Endothelial cell (in vitro differentiated cells): ENCODE measurements at places on chromosomes 4 and X.
A peak's percentile ranks its signal among the peaks of the same experiment; 100 is the strongest.

DNA sequence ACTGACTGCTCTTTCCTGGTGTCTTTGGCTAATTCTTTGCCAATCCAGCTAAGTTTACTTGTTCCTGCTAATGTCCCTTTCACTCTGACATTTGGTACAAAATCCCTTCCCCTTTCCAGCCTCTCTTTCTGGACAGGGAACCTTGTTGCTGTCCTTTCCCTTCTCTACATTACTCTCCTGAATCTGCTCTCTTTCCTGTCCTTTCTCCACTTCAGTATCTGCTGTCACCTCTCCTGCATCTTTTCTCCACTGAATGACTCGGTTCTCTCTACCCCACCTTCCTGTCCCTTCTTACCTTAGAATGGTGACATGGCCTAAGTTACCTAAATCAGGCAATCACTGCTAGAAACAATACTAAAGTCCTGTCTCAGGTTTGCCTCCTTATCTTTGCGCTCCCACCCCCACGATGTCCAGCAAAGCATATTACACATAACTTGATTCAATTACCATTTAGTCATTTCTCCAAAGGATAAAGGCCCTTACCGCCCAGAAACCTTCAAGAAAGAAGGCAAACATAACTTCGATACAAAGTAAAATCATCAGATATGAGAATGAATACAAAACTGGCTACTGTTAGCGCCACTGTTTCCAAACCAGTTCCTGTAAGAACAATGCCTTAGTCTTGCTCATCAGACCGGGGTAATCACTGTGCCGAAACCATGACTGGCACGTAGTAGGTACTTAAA is 890 bp downstream of the BOD1L1 start:
- DNase-seq: no peak

DNA sequence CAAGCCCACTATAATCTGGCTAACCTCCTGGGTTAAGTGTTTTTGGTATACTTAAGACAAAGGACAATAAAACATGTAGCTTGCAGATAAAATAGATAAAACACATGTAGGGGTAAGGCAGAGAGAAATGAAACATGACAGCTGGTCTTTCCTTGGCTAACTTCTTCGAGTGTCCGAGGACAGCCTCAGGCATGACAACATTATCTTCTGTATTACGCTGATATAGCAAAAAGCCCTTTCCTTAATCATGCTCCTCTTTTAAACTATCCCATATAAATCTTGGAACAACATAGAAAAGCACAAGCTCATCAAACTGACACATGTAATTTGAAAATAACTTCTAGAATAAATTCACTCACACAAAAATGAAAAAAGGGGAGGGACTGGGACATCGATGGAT is 91.1 kb downstream of the SEL1L3 start:
- DNase-seq: no peak

- peak; percentile 76 for DNase-seq
Measured at GRCh38 chr4:168585168-168586091, 88.6 kb downstream of the PALLD start.

GRCh38 chr4:87624698-87625097 is 16.4 kb downstream of the DSPP start:
- DNase-seq: no peak

DNA sequence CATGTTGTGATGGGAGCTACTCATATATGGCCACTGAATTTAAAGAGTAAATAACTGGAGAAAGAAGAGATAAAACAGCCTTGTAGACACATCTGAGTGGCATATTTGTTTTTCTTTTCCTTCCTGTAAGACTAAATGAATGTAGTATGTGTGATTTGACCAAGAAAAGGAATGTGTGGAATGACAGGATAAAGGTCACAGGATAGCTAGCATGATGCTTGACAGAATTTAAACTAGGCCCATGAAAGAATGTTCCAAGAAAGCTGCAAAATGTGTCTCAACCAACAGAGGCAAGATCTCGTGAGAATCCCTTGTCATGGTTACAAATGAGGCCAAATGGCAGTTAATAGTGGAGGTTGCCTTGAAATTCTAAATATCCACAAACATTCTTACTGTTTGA is 137.0 kb downstream of the KCNIP4 start:
- DNase-seq: no peak

GRCh38 chrX:123833387-123833786 is 26.5 kb upstream of the XIAP start:
- peak; percentile 53 for DNase-seq

GRCh38 chr4:1241466-1241935 is 7.4 kb downstream of the CTBP1 start:
- no peak for DNase-seq

- no peak for DNase-seq
Measured at GRCh38 chr4:32002037-32002747, 1282.0 kb downstream of the PCDH7 start.

GRCh38 chr4:112515198-112516065 is 548 bp downstream of the NEUROG2 start:
- DNase-seq: peak; percentile 51

DNA sequence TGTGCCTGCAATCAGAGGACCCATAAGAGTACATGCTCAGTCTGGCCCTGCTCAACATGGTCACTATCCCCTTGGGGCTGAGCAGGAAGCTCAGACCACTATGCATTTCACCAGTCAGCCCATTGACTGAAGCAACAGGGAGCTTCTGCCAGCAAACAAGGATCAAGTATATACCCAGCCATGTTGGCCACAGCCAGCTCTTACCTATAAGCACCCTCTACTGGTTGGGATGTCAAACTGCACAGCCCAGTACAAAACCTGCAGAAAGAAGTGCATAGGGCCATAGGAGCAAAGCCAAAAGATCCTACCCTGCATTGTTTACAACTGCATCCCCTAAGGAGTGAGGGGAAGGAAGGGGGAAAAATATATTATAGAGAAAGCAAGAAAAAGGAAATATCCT is 214.4 kb upstream of the CPEB2 start:
- DNase-seq: no peak

- no peak for DNase-seq
Measured at GRCh38 chr4:180674619-180675358, 1568.4 kb upstream of the TENM3 start.

DNA sequence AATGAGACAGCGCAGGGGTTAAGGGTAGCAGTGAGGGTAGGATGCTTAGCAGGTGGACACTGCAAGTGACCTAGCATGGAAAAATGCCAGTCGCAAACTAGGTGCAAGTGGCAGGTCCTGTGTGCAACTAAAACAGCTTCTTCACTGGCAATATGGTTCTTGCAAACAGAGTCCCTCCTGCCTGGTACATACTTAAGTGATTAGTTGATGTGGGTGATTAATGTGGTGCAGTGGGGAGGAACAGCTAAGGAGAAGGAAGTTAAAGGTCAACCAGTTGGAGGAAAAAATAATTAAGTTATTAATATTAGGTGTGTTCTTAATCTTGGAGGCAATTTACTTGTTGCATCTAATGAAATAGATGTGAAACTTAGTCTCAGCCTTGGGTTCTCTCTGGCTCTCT is 121.6 kb upstream of the IGFBP7 start:
- no peak for DNase-seq

DNA sequence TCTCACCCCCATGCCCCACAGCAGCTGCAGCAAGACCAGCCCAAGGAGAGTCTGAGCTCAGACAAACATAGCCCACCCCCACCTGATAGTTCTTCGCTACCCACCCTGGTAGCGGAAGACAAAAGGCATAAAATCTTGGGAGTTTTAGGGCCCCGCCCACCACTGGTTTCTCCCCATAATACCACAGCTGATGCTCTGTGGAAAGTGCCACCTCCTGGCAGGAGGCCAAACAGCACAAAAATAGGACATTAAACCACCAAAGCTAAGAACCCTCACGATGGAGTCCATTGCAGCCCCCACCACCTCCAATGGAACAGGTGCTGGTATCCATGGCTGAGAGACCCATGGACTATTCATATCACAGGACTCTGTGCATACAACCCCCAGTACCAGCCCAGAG is 226.7 kb downstream of the SNCA start:
- DNase-seq: no peak

- DNase-seq: no peak
Measured at GRCh38 chr4:77800483-77801259, 18.5 kb downstream of the CNOT6L start.

- DNase-seq: no peak
Measured at GRCh38 chr4:24659241-24659961, 75.0 kb upstream of the DHX15 start.

- peak; percentile 55 for DNase-seq
Measured at GRCh38 chrX:54495814-54496516, at the start of gene FGD1. Gene FGD1 (minus strand): TSS chrX:54496234. CDS start chrX:54495432, 802 bp downstream.

DNA sequence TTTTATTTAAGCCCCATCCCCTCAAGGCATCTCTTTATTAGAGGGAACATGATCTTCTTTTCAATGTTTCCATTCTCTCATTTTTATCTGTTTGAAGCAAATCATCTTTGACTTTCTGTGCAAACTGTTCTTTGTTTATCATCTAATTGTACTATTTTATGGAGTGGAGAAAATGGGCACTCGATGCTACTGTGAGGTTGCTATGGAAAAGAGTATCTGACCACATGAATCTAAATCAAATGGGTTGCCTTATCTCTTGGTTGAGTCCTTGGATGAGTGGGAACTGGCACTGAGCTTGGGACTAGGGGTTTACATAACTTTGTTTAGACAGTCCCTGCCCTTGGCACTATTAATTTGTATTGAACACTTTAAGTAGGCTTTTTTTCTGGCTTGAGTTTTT is 9.1 kb downstream of the OCRL start:
- no peak for DNase-seq

- no peak for DNase-seq
Measured at GRCh38 chrX:77771601-77772000, 14.4 kb downstream of the ATRX start.

DNA sequence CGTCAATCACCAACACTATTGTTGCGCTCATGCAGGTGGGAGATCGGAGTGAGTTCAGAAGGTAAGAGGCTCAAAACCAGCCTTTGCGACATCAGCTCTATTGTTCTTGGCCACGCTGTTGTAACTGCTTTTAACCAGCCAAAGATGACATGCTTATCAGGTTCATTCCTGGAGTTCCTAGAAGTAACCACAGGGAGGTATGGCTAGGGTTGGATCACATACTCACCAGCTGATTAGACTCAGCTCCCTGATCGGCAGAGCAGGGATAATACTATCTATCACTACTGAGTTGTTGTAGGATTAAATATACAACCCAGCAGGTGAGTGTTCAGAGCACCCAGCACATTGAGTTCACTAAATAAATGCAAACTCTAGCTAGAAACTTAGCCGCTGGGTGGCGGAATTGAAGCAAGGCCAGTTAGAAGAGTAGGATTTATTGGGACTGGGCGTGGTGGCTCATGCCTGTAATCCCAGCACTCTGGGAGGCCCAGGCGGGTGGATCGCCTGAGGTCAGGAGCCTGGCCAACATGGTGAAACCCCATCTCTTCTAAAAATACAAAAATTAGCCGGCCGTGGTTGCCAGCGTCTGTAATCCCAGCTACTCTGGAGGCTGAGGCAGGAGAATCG is 12.4 kb downstream of the SLC34A2 start:
- DNase-seq: no peak

- no peak for DNase-seq
Measured at GRCh38 chrX:44035571-44035970, 62.4 kb upstream of the NDP start.

DNA sequence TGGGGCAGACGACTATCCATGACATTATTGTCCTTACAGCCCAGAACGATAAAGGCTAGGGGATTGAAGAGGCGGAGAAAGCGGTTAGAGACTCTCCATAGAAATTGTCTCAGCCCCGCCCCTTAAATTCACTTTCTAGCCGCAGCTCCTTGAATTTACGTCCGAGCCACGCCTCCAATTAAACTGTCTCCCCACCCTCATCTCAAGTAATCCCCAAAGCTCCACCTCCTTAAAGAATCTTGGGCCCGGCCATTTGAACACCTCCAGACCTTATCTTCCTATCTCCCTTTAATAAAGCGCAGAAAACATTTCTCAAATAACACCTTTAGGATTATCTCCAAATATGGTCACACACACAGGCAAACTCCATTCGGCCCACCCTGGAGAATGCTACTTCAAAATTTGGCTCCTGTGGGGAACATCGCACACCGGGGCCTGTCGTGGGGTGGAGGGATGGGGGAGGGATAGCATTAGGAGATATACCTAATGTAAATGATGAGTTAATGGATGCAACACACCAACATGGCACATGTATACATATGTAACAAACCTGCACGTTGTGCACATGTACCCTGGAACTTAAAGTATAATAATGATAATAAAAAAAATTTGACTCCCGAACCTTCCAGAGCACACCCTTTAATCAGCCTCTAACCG is 7.2 kb upstream of the MAGIX start:
- DNase-seq: no peak

DNA sequence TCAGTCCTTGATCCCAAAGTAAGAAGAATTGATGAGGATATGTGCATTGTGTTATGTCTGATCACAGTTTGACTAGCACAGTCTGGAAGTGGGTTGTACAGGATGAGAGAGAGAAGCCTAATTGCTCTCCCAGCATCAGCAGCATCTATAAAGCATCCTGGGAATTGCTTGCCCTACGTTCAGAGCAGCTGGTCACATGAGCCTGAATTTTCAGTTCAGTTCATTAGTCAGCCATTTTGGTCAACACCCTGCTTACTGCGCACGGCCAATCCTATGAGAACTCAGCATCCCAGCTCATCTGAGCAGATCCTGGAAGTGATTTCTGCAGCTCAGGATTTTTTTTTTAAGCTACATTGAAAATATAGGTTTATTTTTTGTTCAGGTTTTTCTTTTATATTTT is at the start of gene RUFY3:
Gene RUFY3, plus strand, starts transcription at position 218 of the 400 bp plus-strand sequence. CDS start 610 bp downstream, outside the sequence.
- DNase-seq: no peak

GRCh38 chr4:10942156-10942555 is 257.6 kb upstream of the CLNK start:
- DNase-seq: no peak

DNA sequence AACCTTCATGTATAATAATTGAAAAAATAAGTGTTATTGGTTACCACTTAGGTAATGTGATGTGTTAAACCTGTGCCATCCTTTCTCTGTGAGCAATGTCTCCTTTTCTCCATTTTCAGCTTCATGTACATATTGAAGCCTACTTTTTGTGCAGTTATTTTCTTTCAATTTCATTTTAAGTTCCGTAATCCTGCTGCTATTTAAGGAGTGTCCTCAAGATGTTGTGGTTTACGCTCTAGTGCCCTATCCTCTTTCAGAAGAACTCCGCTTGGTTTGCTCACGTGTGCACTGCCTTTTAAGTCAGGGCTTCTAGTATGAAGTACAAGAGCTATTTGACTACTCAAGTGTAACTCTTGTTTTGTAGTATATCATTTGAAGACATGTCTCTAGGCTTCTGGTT is 2253.2 kb upstream of the TENM3 start:
- no peak for DNase-seq

DNA sequence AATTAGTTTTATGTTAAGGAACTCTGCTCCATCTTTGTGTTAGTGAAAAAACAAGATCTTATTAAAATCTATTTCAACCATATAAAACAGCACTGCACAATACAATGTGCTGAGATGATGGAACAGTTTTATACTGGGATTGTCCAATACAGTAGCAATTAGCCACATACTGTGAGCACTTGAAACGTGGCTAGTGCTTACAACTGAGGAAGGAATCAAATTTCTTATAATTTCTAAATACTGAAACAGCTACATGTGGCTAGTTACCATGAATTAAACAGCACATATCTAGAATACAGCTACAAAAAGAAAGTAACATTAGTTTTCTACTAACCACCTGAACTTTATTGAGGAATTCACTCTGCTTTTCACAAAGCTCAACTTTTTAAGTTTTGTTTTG is 14.7 kb downstream of the NFXL1 start:
- DNase-seq: no peak

- no peak for DNase-seq
Measured at GRCh38 chr4:155789391-155789790, 30.6 kb downstream of the GUCY1B1 start.
